ENCODE measurements at places on chromosomes 16 and 17.
A peak's percentile ranks its signal among the peaks of the same experiment; 100 is the strongest.

DNA sequence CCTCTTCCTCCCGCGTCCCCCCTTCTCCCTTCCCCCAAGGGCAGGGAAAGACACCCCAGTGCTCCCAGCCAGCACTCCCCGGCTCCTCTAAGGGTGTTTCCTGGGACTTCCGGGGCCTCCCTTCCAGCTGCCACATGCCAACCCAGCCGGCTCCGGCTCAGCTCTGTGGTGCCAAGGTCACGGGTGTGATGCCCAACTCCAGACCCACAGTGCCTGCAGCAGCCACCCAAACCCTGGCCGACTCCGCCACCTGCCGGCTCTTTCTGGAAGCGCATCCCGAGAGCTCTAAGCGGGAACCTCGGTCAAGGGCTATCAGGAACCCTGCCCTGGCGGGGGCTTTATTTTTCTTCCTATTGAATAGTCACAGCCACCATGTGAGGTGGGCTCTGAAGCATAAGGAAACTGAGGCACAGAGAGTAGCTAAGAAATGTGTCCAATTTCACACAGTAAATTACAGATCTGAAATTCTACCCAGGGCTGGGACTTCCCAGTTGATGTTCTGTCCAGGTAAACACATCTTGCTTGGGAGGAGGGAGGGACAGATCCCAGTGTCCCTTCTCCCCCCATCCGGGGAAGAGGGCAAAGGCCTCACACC lies 3.3 kb upstream of the PPP1R1B start:
- DNase-seq: peak; percentile 89

DNA sequence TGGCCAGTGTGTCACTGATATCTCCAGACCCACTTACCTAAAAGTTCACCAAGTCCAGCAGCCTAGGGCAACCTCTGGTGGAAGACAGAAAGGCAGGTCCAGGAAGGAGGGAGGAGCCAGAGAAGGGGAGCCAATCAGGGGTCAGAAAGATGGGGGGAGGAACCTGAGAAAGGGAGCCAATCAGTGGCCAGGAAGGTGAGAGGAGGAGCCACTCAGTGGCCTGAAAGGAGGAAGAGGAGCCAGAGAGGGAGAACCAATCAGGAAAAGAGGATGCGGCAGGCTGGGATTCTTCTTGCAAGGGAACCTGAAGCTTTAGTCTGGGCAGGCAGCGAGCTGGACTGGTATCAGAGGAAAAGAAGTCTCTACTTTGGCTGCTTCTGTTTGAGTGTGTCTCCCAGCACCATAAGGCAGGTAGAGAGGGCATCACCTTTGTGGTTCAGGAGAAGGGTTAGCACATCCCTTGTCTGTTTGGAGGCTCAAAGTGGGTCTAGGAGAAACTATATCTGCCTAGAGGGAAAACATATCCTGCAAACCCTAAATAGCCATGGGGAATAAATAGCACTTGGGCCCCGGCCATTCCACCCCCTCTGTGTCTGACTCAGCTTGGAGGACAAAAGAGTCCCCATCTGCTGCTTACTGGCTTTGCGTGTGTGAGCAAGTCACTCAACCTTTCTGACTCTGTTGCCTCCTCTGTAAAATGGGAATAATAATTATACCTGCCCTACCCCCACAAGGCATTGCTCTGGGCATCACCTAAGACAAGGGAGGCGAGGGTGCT lies 43.4 kb upstream of the CRHR1 start:
- DNase-seq: peak; percentile 20

- peak; percentile 82 for DNase-seq
Measured at GRCh38 chr16:57576429-57576870, 34.0 kb downstream of the ADGRG5 start.

GRCh38 chr16:77197747-77198146 lies 1.5 kb upstream of the SYCE1L start:
- DNase-seq: no peak

Data from CD4-positive, alpha-beta T cell treated with Interleukin-21 for 1 hour (primary cell).